Astrocyte (in vitro differentiated cells and primary cell): ENCODE measurements at places on chromosomes 11 and 22. TPM values are rescaled to one million over a fixed set of nuclear protein-coding genes. Genes with fewer than 3 reads are reported as not detected.
A peak's percentile ranks its signal among the peaks of the same experiment; 100 is the strongest.

- peak; percentile 2 for DNase-seq
Measured at GRCh38 chr22:49052023-49052538, 775.6 kb downstream of the BRD1 start.

KRTAP5-10 gene
- 0.34 TPM in 1 of 2 replicates, not detected in the other for total RNA-seq

OR10A4 gene
- not detected in 2 replicates for total RNA-seq

GRCh38 chr11:133928628-133929059, 28.1 kb downstream of the IGSF9B start:
- no peak for DNase-seq

UPK3A gene
- not detected in 2 replicates for total RNA-seq

DNA sequence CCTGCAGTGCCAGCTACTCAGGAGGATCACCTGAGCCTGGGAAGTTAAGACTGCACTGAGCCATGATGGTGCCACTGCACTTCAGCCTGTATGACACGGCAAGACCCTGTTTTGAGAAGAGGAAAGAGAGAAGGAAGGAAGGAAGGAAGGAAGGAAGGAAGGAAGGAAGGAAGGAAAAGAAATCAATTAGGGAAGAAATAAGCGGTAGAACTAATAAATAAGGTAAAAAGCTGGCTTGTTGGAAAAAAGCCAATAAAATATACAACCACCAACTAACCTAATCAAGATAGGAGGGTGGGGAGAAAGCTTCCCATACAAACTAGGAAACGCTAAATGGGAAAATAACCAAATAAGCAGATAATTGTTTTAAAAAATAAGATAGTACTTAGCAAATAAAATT, 12.3 kb downstream of the A4GALT start:
- no peak for DNase-seq

OR2AG2 gene
- total RNA-seq, result 0.07 and 0.27 TPM in 2 replicates

MMP27 gene
- total RNA-seq, result not detected in 2 replicates

DNA sequence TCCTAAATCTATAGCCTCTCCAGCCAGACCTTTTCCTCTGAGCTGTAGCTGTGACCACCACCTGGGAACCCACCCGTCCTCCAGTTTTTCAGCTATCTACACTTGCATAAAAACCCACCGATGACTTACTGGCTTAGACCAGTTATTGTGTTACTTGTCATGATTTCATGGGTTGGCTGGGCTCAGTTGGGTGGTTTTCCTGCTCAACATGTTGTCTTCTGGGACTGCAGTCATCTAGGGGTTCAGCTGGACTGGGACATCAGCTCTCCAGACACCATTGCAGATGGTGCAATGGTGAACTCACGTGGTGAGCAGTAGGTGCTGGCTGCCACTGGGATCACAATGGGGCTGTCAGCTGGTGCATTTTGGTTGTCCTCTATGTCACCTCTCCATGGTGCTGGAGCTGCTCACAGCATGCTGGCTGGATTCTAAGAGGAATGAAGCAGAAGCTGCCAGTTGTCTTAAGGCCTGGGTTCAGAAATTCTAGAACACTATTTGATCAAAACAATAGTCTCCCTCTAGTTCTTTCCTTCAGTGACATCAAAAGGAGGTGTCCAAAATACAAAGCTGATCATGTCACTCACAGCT, 1.3 kb upstream of the SYT13 start:
- DNase-seq, result no peak

ZNF280B gene
- total RNA-seq, result 4.0 and 4.7 TPM in 2 replicates

- DNase-seq, result no peak
Measured at GRCh38 chr11:69277074-69277809, 16.7 kb upstream of the MYEOV start.

DNA sequence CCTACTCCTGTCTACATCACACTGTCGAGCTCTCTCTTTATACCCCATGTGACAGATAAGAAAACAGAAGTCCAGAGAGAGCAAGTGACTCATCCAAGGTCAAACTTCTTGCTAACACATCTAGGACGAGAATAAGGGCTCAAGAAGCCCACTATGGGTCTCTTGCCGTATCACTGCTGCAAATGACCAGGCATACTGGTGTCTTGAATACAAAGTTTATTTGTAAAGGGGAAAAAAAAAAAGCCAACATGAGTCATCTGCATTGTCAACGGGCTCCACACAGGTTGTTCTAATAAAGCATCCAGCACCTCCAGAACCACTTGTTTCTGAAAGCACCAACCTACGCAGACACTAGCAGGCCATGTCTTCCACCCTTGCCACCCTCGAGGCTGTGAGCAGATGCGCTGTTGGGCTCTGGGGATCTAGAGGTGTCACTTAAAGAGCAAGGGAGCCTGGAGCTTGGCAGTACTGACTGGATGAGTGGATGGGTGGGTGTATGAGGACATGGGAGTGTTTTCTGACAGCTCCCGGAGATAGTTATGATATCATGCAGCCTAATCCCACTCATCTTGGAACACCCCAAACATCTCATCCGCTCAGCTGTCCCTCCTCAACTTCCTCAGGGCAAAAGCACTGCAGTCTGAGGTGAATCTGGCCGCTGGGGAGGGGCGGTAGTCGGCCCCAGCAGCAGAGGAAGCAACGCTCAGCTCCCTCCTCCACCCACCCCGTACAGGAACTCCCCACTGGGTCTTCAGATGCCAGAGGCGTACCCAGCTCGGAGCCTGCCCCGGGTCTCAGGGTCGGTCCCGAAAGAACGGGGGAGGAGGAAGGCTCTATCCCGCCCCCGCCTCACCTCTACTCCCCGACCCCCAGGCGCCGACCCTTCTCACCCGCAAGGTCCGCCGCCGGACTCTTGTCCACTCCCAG, 1.0 kb downstream of the SMCO4 start:
- peak; percentile 77 for DNase-seq

GRCh38 chr11:129828301-129828836, 12.7 kb downstream of the TMEM45B start:
- DNase-seq, result no peak

DNA sequence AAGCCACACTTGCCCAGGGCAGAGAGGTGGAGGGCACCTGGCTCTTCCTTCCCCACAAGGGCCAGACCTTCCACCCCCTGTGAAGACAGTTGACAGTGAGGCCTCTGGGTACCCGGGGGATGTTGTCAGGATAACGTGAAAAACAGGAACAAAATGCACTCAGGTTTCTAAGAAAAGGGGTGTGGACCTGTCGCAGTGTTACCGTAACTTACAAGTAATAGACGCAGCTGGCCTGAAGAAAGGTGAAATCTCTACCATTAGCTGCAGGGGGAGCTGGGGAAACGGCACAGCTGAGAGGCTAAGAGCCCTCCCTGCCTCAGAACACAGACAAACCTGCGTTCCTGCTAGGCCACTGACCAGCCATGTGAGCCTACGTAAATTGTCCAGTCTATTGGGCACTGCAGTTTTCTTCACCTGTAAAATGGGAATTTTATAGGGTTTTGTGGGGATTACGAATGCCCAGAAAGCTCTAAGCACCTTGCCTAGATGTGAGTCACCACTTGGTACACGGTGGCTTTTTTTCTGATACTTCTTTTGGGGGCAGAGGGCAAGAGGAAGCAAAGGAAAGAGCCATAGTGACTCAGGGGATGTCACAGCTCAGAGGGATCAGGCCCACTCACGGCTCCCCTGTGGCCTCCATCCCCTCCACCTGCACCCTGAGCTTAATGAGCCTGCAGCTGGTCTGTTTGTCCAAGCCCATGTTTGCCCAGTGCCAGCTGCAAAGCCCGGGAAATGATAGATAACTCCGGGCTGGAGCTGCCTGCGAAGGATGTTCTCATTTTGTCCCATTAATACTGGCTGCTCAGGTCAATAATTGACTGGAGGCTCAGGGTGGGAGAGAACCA, 18.4 kb upstream of the CABP7 start:
- DNase-seq, result peak; percentile 23

APOL5 gene
- total RNA-seq, result not detected in 2 replicates

HBB gene
- total RNA-seq, result not detected in 2 replicates

- peak; percentile 78 for DNase-seq
Measured at GRCh38 chr22:31243339-31244045, 31.4 kb downstream of the LIMK2 start.

- no peak for DNase-seq
Measured at GRCh38 chr11:119229741-119230140, 23.6 kb downstream of the CBL start.

SCO2 gene
- total RNA-seq, result 1.8 and 5.5 TPM in 2 replicates

DNA sequence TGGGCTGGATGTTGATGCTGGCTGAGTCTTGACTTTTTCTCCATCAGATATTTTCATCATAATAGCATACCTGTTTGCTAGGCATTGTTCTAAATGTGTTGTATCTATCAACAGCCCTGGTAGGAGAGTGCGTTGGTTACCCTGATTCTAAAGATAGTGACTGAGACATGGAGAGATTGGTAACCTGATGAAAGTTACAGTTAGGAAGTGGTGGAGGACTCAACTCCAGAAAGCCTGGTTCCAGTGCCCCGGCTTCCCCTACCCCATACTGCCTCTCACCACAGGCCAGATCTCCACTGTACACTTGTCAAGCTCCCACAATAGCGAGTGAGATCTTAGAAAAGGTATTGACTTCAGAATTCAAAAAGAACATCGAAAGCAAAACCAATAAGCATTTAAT, 22.8 kb upstream of the RELT start:
- DNase-seq, result no peak

- no peak for DNase-seq
Measured at GRCh38 chr11:33021501-33021900, 5.8 kb downstream of the DEPDC7 start.

GRCh38 chr11:126495281-126496220, 140.1 kb downstream of the ST3GAL4 start:
- no peak for DNase-seq

PYGM gene
- 0.68 and 1.0 TPM in 2 replicates for total RNA-seq

DNA sequence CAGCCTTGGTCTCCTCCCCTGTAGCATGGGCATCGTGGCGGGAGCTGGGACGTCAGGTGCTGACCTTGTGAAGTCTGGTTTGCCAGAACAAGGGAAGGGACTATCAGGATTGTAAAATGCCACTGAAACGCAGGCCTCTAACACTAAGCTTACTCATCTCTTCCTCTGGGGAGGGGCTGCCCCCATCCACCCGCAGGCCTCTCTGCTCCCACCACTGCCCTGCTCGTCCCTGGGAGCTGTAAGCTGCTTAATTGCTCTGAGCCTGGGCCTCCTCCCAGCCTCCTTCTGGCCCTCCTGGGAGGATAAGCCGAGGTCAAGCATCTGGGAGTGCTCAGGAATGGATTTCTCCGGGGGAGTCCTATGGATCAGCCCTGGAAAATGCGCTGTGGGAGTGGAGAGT, 8.4 kb downstream of the SHISAL1 start:
- peak; percentile 41 for DNase-seq

SYCE3 gene
- total RNA-seq, result not detected in 2 replicates

- no peak for DNase-seq
Measured at GRCh38 chr11:107856180-107856980, 2.2 kb downstream of the SLC35F2 start.

DNA sequence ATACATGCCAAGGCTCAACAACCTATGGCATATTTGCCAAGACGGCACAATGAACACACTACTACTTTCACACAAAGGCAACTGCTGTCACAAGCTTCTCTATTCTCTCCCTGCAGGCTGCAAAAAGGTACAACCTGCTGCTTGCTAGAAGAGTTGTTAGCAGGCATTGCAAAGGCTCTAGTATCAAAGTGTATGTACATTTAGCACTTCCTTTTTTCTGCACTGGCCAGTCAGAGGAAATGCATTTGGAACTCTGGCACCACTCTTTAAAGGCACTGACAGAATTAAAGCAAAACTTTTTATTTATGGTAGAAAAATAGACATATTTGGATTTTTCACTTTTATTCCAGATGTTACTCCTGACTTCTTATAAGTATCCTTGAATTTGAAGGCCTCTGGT, 125.9 kb downstream of the CWF19L2 start:
- DNase-seq, result no peak

- no peak for DNase-seq
Measured at GRCh38 chr11:95294701-95295100, 63.7 kb upstream of the SESN3 start.

DNA sequence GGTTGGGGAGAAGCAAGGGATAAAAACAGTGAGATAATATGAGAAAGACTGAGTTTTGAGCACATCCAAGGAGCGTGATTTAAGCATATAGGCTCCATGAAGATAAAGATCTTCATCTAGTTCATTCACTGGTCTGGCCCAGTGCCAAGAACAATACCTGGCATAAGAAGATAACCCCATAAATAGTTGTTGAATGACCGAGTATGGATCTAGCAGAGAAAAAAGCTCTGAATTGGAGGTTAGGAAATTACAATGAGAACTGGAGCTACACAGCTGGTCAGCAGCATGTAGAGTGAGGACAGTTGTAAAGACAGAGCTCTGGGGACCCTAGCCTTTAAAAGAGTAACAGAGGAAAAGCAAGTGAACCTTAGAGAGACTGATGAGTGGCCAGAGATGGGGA, 33.0 kb upstream of the PAK1 start:
- peak; percentile 49 for DNase-seq

C11orf91 gene
- total RNA-seq, result not detected in 2 replicates

- no peak for DNase-seq
Measured at GRCh38 chr22:19719488-19720021, 3.8 kb upstream of the GP1BB start.

OR6T1 gene
- not detected in 2 replicates for total RNA-seq

DNA sequence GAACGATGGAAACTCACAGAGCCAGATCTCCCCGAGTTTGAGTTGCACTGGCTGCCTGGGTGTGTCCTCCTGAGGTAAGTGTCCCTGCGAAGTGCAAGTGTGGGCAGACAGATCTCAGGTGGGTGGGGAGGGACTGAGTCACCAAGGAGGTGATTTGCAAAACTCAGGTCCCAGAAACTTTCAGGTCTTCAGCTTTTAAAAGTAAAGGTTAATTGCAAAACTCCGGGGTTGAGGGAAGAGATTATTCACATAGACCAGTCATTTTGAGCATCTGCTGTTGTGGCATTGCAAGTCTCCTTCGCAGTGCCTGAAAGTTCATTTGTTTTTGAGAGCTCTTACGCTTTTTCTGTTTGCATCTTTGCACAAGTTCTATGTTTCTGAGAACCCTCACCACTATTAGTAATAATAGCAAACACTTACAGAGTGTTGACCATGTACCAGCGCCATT, 7.1 kb downstream of the CD44 start:
- no peak for DNase-seq

- DNase-seq, result no peak
Measured at GRCh38 chr11:57982776-57983175, 40.9 kb upstream of the OR9Q1 start.

DNA sequence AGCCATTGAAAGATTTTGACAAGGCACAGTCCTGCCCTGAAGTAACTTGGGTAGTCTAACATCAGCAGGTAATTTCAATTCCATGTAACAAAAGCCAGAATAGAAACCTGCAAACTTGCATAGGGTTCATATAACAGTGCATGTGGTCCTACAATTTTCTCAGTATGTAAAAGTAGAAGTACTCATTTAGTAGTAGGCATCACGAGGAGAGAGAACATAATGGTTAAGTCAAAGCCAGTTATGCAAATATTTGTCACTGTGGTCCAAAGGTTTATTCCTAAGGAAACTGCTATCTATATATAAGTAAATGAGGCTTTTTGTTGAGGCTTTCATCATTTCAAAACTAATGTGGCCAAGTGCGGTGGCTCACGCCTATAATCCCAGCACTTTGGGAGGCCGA, 10.1 kb downstream of the ATP5MG start:
- no peak for DNase-seq

GAL3ST3 gene
- 0.46 and 0.61 TPM in 2 replicates for total RNA-seq

GRCh38 chr11:90288212-90288821, 65.5 kb upstream of the CHORDC1 start:
- DNase-seq, result peak; percentile 8

- no peak for DNase-seq
Measured at GRCh38 chr22:27495325-27495724, 306.2 kb downstream of the MN1 start.
